ENCODE measurements at places on chromosomes 2 and 18. TPM values are rescaled to one million over a fixed set of nuclear protein-coding genes. Genes with fewer than 3 reads are reported as not detected.

GRCh38 chr2:168669151-168669550 is 133.3 kb upstream of the NOSTRIN start:
- peak; percentile 32 for DNase-seq

GRCh38 chr2:234754126-234754525 is 197.7 kb upstream of the SH3BP4 start:
- no peak for DNase-seq

- no peak for DNase-seq
Measured at GRCh38 chr2:20622731-20623130, 28.2 kb downstream of the HS1BP3 start.

DNA sequence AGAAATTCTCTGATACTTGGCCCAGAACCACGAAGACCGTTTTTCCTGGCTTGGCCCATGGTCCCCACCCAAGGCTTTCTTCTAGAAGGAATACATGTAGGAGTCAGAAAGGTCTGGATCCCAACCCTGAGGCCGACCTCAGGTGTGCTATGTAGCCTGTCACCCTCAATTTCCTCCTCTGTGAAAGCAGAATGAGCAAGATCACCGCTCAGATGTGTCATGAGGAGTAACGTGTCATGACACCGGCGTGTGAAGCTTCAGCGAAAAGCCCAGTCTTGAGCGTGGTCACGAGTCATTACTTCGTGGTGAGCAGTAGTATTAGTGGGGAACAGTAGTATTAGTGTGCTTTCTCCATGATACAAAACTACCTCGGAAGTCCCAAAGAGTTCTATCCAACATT is 103.4 kb downstream of the ALPK2 start:
- peak; percentile 72 for DNase-seq

GRCh38 chr2:164479460-164479859 is 141.8 kb downstream of the GRB14 start:
- DNase-seq, result peak; percentile 48

GRCh38 chr2:189506514-189506976 is 65.3 kb downstream of the WDR75 start:
- DNase-seq, result no peak

GRCh38 chr18:10142056-10142455 is 228.2 kb downstream of the VAPA start:
- DNase-seq, result peak; percentile 26

GRCh38 chr18:11124054-11124453 is 25.3 kb downstream of the PIEZO2 start:
- DNase-seq, result no peak

DNA sequence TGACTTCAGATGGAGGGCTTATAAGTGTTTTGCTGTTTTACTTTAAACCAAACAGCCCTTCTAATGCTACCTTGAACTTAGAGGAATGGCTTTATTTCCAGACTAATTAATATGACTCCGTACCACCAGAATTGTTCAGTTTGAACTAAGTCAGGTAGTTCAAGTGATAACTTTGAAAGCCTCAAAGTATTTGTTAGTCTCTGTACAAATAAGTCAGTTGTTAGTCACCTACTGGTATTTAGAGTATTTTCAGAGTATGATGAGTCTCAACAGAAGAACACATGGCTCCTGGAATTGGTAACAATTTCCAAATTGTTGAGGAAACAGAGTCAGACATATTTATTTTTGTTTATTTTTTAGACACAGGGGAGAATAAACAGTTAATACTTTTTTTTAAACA is 381.8 kb upstream of the NRXN1 start:
- no peak for DNase-seq

DNA sequence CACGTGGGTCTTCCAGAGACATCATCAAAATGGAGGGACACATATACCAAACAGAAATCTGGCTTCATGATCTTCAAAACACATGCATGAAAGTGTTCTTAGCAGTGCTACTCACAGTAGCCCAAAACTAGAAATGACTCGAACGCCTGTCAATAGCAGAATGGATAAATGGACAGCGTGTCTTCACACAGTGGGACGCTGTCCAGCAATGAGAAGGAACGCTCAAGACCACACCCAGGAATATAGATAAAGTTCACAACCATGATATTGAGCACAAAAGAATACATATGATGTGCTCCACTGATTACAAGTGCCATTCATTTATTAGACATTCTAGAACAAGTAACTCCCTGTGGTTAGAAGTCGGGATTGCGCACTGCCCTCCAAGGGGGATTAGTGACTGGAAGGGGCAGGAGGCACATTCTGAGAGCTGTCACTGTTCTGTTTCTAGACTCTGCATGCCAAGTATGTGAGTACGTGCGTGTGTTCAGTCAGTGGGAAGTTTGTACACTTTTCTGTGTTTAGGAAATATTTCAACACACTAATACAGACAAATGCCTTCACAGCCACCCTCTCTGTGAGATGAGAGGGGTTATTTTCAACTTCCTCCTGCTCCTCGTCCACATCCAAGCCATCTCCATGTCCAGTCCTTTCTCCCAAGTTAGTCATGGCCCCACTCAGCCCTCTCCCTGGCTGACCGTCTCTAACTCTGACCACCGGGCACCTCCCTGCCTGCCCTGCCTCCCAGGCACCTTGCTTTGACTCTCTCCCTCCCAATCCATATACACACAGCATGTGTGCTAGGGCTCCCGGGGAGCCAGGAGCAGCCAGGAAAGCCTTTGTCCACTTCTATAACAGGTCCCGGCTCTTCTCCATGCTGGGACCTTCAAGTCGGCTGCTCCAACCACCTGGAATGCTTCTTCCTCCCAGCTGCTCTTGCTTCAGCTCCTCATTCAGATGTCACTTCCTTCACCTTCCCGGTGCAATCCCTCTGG is 26.9 kb upstream of the TNS1 start:
- DNase-seq, result no peak

DNA sequence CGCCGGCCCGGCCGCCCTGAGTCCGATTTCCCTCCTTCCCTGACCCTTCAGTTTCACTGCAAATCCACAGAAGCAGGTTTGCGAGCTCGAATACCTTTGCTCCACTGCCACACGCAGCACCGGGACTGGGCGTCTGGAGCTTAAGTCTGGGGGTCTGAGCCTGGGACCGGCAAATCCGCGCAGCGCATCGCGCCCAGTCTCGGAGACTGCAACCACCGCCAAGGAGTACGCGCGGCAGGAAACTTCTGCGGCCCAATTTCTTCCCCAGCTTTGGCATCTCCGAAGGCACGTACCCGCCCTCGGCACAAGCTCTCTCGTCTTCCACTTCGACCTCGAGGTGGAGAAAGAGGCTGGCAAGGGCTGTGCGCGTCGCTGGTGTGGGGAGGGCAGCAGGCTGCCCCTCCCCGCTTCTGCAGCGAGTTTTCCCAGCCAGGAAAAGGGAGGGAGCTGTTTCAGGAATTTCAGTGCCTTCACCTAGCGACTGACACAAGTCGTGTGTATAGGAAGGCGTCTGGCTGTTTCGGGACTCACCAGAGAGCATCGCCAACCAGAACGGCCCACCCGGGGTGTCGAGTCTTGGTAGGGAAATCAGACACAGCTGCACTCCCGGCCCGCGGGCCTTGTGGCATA is 4.6 kb downstream of the SIX2 start:
- peak; percentile 35 for DNase-seq

DNA sequence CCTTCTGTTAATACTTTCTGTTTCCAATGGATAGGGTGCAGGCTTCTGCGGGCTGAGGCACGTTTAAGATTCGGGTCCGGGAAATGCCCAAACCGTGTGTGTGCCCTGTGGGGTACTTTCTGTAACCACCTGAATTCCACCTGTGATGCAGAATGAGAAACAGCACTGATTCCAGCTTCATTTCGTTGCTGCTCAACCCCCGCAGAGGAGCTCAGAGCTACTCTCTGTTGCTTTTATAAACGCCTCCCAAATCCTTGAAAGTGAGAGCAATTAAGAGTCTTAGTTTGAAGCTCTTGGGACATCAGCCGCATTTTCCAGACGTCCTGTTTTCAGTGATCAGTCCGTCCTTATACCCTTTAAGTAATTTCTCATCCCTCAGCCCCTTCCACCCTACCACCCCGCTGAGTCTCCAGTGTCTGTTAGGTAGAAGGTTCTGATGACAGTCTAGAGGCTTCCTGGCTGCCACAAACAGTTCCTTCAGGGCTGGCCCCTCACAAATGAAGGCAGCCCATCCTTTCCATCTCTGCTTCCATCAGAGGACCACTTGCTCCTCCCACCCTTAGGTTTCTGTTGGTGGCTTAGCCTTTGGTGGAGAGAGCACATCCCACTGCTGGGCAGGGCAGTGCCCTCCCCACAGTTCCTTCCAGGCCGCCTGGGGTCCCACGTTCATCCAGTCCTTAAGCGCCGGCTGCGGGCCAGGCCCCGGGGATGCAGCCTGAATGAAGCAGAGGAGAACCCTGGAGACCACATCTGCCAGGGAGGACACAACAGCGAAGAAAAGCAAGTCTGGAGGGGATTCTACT is 230.1 kb downstream of the SEPTIN10 start:
- DNase-seq, result no peak

GRCh38 chr2:108911401-108911800 is 77.6 kb downstream of the EDAR start:
- DNase-seq, result no peak

DNA sequence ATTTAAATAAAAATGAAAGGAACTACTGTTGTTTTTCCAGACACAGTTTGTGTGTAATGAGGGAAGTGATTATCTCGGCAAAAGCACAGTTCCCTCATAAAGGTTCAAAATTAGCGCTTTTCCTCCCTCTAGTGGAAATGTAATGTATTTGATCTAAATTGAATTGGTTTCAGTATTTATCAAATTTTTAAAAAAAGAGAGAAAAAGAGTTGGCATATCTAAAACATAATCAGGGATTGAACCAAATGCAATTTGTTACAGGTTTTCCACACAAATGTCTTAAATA is 37.5 kb downstream of the CMPK2 start:
- peak; percentile 66 for DNase-seq

DNA sequence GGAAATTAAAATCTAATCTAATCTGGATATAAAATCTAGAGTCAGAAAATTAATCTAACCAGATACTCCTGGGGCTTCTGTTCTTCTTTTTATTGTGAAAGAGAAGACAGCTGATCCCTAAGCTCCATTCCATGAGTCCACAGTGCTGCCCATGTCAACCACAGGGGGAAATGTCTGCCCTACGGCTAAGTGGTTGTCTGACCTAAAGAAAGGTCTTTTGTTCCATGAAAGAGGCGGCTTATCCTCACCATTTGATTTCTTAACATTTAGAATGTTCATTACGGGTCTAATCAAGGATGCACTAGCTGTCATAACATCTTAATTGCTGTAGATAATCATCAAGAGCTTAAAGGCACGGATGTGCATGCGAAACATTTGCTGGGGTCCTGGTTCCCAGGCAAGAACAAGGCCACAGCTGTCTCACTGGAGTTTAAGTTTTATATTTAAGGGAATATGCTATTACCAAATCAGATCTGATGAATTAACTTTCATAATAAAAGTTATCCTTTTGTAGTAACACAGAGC is 162.6 kb downstream of the PAX3 start:
- DNase-seq, result no peak

DNA sequence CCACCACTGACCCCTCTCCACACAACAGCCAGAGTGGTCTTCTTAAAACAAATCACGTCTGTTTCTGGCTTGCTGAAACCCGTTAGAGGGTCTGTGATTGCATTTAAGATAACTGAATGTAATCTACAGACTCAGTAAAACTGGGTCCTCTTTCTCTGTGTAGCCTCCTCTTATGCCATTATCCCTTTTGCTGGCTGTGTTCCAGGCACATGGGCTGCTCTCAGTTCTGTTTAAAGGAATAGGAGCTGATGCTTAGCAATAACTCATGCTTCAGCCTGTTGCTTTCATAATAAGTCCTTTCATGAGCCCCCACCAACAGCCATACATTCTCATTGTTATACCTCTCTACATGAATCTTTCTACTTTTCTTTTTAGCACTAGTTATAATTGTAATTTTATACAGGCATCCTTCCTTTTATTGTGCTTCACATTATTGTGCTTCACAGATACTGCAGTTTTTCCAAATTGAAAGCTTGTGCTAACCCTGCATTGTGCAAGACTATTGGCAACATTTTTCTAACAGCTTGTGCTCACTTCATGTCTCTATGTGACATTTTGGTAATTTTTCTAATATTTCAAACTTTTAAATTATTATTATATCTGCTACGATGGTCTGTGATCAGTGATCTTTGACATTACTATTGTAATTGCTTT is 782.6 kb downstream of the MBD2 start:
- no peak for DNase-seq

- no peak for DNase-seq
Measured at GRCh38 chr2:207086136-207086535, 79.6 kb downstream of the KLF7 start.

- DNase-seq, result peak; percentile 32
Measured at GRCh38 chr2:168767258-168767657, 35.2 kb upstream of the NOSTRIN start.

GRCh38 chr2:73070643-73071359 is 711 bp downstream of the SFXN5 start:
- peak; percentile 72 for DNase-seq

GRCh38 chr2:117771969-117772630 is 42.4 kb upstream of the DDX18 start:
- peak; percentile 65 for DNase-seq

DNA sequence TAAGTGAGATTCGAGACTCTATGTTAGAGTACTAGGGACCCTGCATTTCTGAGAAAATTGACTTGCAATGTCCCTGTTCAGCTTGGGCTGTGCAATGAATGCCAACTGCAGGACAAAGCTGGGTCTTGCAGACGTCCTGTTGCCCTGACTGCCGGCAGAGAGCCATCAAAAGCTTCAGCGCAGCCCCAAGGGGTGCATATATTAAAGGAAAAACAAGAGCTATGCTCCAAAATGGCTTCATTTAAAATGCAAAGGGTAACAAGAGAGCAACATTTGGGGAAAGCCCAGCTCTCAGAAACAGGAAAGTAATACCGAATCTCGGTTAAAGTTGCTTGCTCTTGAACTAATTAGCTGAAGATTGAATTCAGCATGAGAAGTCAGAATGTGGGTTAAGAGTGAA is 110.9 kb upstream of the PNPT1 start:
- DNase-seq, result no peak

GRCh38 chr2:25587361-25587760 is 86.0 kb downstream of the DTNB start:
- peak; percentile 27 for DNase-seq

- no peak for DNase-seq
Measured at GRCh38 chr18:69755856-69756496, 191.7 kb downstream of the CD226 start.

- DNase-seq, result peak; percentile 35
Measured at GRCh38 chr2:29033172-29033571, 41.2 kb downstream of the PCARE start.

DPP10 gene
- polyA plus RNA-seq, result not detected

PRKRA gene
- polyA plus RNA-seq, result 64.3 TPM

TMEM37 gene
- 0.53 TPM for polyA plus RNA-seq

IL36A gene
- not detected for polyA plus RNA-seq

RAMP1 gene
- 11.8 TPM for polyA plus RNA-seq

LINC00305 gene
- polyA plus RNA-seq, result not detected

PSMA8 gene
- not detected for polyA plus RNA-seq

SKA1 gene
- polyA plus RNA-seq, result 6.6 TPM

CHN1 gene
- 130 TPM for polyA plus RNA-seq

CCDC85A gene
- polyA plus RNA-seq, result 1.6 TPM

CDH2 gene
- polyA plus RNA-seq, result 107 TPM

RGPD4 gene
- polyA plus RNA-seq, result 0.04 TPM
